ENCODE measurements at places on chromosomes 6 and 20.

DNA sequence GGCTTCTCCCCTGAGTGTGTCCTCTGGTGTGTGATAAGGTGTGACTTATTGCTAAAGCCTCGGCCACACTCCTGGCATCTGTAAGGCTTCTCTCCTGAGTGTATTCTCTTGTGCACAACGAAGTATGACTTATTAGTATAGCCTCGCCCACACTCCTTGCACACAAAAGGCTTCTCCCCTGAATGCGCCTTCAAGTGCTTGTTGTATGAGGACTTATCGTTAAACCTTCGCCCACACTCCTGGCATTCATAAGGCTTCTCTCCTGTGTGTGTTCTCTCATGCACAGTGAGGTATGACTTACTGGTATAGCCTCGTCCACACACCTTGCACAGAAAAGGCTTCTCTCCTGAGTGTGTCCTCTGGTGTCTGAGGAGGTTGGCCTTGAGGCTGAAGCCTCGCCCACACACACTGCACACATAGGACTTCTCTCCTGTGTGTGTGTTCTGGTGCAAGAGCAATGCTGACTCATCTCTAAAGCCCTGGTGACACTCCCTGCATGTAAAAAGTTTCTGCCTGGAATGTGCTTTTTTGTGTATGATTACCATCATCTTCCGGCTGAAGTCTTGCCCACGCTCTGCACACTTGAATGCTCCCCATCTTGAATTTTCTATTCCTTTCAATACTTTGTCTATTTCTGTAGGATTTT is 20.4 kb downstream of the ZNF337 start:
- no peak for DNase-seq

DNA sequence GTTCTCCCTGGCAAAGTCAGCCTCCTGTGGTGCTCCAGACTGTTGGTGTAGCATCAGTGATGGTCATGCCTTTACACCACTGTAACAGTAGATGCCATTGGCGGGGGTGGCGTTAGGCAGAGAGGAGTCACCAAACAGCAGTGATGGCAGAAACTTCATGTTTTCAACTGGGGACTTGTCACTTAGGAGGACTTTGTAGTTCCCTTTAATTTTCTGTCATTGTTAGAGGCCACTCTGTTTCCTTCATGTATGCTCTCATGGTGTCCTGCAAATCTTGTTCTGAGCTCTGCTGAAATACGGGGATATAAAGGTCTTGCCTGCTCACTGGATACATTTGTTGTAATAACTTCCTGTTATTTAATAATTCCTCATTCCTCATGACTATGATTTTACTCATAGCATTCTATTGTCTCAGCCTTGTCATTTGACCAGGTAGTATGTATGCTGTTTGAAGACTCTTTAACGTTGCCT is 4.6 kb downstream of the MAP3K4 start:
- DNase-seq = no peak

DNA sequence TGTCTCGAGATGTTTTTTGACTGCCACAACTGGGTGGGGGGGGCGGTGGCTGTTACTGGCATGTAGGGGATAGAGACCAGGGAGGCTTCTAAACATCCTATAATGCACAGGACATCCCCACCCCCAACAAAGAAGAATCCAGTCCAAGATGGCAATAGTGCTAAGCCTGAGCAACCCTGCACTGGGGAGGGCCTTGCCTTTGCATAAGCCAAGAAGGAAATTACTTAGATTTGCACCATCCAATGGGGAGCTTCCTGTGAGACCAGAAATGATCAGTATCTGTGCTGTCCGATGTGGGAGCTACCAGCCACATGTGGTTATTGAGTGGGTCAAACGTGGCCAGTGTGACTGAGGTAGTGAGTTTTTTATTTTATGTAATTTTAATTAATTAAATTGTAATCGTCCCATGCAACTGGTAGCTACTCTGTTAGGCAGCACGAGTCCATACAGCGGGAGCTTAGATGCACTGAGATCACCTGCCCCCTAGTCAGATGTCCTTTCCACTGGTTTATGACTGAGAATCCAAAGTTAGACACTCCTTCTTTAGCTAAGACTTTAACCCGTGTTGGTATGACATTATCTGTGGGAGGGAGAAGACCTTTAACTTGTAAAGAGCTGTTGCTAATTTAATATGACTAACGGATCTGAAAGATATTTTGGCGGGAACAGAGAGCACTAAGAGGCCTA is 97.4 kb upstream of the NEDD9 start:
- DNase-seq = no peak

- no peak for DNase-seq
Measured at GRCh38 chr6:151285122-151285521, 45.4 kb downstream of the AKAP12 start.

- DNase-seq = no peak
Measured at GRCh38 chr6:11634948-11635347, 97.4 kb downstream of the TMEM170B start.

- no peak for DNase-seq
Measured at GRCh38 chr6:44652547-44652946, 265.0 kb downstream of the CDC5L start.

- DNase-seq = no peak
Measured at GRCh38 chr20:1894951-1895673, at the start of gene SIRPA. Gene SIRPA, plus strand, starts transcription at chr20:1895407. Its CDS starts 41 bp downstream, at chr20:1895448.

GRCh38 chr6:126063512-126064146 is 77.3 kb downstream of the TRMT11 start:
- DNase-seq = no peak

- no peak for DNase-seq
Measured at GRCh38 chr6:116497113-116497676, 14.2 kb upstream of the CALHM5 start.

DNA sequence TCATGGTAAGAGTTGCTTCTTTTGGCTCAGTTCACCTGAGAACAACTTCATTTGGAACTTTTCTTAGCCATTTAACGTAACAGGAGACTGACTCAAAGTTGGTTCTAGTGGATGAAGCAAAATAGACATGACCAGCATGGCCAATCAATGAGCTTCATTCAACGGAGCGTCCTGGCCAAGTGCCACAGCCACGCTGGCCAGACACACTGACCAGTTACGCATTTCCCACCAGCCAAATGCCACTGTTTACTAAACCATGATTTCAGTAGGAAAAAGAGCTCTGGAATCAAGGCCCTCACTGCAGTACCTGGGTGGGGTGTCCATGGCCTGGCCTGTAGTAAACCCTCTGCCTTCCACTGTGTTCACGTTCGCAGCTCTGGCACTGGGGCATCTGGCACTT is 80.4 kb downstream of the POPDC3 start:
- no peak for DNase-seq

DNA sequence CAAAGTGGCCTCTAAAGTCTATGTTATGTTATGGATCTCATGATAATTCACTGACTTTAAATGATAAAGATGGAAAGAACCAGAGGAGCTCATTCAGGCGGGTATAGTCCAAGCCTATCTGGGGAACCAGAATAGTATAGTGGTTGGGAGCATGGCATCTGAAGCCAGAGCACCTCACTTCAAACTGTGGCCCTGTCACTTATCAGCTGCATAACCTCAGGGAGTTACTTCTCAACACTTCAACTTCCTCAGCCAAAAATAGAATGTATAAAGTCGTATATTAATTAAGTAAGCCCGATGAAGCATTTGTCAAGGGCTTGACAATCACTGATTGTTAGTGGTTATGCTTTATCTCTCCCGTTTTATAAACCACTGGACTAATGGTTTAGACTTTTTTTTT is 112.7 kb downstream of the RTN4IP1 start:
- no peak for DNase-seq
